ENCODE measurements at places on chromosomes 12 and 14.

- no peak for DNase-seq
These were observed 1.8 kb downstream of the EID3 start for GRCh38 chr12:104305349-104305748.

GRCh38 chr14:36747411-36748184 is 85.9 kb downstream of the PAX9 start:
- DNase-seq, result no peak

DNA sequence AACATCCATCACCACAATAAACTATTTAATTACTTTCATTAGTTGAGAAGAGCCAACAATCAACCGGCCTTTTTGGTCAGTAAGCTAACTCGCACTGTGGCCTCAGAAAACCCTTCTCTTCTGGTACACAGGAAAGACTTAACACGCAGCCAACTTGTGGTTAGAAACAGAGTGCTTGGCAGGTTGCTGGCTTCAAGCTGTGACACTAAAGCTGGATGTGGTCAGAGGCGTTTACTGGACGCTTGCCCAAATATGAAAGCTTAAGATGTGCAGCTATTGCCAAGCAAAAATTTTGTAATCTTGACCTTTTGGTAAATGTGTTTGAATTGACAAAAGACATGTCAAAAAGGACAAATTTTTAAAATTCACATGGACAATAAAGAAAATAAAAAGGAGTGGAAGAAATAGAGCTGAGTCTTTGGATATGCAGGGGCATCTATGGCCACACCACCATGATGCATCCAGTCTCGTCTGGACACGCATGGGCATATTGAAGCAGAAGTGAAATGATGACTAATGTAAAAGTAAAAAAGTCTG is 2.6 kb upstream of the KLRK1 start:
- DNase-seq, result no peak

- no peak for DNase-seq
These were observed 104.8 kb downstream of the MYF5 start for GRCh38 chr12:80821513-80822000.

- DNase-seq, result no peak
These were observed 144.0 kb upstream of the TMPO start for GRCh38 chr12:98371419-98371818.

DNA sequence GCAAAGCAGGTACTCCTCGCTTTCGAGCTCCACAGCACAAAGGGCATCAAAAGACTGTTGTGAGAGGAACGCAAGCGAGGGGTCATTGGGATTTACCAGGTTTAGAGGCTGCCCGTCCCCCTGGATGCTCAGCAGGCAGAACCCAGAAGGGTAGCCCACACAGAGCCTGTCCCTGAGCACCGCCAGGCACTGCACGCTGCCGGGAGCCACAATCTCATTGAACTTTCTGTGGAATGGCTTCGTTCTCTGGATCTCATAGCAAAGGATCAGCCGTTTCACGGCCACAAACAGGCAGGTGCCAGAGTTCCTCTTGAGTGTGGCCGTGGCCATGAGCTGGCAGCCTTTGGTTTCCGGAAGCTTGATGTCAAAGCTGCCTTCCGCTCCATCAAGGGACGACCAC is 21.5 kb downstream of the AMN start:
- DNase-seq, result no peak

DNA sequence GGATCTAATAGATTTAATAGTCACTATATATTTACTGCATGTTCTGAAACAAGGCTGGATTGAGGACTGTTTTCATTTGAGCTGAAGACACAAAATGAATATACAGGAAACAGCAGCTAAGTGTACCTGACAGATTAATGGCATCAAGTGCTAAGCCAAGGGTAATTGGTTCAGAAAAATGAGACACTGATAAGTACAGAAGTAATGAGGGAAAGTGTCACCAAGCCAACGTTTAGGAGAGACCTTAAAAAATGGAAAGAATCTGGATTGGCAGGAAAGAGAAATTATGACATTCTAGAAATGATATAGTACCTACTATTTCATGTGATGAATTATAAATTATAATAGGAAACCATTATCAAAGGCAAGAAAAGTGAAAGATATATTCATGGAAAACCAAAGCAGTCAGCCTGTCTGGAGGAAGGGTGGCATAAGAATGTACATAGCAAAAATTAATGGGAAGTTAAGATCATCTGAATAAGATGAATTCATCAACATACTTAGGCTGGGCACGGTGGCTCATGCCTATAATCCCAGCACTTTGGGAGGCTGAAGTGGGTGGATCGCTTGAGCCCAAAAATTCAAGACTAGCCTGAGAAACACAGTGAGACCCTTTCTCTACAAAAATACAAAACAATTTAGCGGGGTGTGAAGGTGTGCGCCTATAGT is 21.0 kb upstream of the DUSP16 start:
- no peak for DNase-seq

DNA sequence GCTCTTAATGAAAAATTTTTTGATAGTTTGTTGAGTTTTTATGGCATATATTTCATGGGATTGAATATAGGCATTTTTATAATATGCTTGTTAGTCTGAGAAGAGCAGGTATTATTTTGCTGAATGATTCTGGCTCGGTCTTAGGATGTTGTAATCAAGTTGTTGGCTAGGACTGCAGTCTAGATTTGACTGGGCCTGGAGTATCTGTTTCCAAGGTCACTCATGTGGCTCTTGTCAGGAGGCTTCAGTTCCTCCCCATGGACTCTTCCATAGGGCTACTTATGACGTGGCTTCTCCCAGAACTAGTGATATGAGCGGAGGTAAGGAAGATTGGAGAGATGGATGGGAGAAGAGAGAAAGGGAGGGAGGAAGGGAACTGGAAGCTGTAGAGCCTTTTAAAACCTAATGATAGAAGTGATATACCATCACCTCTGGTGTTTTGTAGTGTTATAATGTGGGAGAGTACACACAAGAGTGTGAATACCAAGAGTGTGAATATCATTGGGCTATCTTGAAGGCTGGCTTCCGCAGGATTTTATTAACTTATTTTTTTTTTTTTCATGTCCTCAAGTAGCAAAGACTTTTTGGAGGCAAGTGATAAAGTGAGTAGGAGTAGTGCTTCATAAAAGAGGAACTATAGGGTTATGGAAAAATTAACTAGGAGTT is 4.4 kb downstream of the MNAT1 start:
- no peak for DNase-seq

DNA sequence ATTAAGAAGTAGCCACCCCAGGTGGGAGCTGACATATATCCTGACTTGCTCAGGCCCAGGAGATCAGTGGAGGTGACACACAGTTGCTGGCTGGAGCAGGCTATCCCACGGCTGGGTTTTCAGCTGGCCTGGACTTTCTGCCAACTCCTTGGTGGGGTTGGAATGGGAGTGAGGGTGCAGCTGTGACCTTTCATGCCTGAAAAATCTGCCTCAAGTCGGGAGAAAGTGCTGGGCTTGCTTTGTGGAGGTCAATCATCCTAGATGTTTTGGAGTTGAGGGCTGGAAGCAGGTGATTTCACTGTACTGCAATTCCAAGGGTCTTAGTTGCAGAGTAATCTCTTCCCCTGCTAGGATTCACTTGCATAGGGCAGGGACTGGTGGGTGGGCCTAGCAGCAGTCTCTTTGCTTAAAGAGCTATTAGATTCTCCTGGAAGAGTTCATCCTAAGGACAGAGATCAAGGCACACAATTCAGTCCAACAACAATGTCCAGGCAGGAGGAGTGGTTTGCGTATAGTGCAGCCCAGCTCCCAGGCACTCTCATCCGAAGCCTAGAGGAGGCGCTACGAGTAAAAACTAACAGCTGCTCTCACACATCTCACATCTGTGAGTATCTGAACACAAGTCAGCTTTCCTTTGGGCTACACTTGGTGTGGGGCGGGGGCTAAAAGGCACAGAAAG is 98.1 kb downstream of the GAS2L3 start:
- DNase-seq, result no peak

DNA sequence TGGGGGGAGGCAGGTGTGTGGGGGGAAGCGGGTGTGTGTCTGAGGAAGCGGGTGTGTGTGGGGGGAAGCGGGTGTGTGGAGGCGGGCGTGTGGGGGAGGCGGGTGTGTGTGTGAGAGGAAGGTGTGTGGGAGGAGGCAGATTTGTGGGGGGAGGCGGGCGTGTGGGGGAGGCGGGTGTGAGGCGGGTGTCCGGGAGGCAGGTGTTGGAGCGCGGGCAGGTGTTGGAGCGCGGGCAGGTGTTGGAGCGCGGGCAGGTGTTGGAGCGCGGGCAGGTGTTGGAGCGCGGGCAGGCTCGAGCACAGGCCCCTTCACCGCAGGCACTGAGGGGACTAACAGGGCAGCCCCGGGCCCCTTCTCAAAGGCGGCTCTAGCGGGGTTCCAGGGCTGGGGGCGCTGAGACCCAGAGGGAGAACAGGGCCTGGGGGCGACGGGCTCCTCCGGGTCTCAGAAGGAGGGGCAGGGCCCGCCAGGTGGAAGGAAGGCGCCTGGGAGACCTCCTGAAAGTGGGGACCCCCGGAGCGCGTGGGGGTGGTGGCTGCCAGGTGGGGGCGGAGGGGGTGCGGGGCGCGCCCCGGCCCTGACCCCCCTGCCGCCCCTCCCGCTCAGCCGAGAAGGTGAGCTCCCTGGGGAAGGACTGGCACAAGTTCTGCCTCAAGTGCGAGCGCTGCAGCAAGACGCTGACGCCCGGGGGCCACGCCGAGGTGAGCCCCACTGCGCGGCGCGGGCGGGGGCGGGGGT is 3.2 kb downstream of the CRIP2 start:
- peak; percentile 42 for DNase-seq

DNA sequence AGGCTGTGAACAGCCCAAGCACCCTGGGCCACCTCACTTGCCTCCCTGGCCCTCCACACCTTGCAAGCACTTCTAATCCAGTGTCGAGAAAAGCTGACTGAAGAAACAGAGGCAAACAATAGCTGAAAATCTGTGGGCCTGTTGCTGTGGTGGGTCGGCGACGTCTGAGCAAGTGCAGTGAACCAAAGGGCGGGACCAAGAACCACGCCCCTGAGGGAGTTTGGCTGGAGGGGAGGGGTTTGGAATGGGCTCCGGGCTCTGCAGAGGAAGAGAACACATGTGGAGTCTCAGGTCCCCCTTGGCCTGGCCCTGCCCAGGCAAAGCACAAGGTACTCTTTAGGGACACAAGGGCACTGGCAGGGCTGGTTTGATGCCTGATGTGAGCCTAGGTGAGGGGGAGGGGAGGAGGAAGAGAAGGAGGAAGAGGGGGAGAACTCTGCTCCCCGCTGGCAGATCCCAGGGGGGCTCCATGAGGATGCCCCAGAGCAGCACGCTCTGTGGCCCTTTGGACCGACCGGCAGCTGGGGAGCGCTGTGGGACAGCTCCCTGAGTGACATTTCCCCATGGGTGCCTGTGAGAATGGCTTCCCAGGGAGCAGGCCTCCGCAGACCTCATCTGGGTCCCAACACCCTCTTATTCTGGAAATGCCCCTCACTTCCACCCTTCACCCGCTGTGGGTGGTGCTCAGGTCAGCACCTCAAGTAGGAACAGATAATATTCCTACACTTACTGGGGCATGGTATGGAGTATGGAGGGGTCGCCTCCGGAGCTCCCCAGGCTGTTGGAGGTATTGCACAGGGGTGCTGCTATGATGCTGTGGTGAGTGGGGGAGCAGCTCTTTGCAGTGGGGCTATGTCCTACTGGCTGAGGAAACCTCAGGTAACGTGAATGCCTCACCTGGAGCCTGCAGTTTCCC is 85.5 kb downstream of the CPSF2 start:
- no peak for DNase-seq

- no peak for DNase-seq
These were observed 202.6 kb downstream of the TMX1 start for GRCh38 chr14:51442513-51443175.

DNA sequence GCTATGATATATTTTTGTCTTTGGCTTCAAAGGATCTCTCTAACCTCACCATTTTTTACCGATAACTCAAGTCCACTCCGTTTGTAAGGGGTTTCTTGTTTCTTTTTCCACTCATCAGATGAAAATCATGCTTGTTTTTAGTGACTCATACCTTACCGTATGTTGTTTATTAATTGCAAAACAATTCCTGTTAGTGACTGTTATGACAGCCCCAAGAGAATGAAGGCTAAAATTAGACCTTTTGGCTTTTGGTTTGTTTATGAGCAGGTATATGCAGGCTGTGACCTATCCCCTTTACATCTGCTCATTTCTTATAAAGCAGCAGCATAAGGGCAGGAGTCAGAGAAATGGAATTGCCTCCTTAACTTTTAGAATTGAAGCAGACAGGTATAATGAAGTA is 319.8 kb downstream of the CEP128 start:
- no peak for DNase-seq

DNA sequence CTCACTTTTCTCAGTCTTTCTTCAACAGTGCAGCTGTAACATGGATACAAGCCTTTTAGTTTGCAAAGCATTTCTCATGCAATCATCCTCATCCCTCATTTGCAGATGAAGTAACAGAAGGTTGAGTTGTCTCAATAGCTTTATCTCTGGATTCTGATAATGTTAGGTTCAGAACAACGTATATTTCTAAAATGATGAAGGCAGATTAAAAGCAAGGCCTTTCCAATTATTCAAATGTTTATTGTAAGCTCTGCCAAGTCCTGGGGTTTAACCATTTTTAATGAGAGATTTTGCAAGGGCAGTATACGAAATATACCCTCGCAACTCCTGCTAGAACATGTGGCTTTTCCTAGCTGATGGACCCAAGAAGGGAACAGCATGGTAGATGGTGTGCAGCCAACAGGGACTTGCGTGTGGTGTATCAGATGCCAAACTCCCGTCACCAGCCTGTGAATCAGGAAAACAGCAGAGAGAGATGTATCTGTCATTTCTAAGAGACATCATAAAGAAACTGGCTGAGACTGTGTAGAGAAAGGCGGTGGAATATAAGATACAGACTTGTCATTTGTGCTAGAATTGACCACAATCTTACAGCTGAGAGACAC is 319.7 kb downstream of the MED13L start:
- DNase-seq, result no peak

DNA sequence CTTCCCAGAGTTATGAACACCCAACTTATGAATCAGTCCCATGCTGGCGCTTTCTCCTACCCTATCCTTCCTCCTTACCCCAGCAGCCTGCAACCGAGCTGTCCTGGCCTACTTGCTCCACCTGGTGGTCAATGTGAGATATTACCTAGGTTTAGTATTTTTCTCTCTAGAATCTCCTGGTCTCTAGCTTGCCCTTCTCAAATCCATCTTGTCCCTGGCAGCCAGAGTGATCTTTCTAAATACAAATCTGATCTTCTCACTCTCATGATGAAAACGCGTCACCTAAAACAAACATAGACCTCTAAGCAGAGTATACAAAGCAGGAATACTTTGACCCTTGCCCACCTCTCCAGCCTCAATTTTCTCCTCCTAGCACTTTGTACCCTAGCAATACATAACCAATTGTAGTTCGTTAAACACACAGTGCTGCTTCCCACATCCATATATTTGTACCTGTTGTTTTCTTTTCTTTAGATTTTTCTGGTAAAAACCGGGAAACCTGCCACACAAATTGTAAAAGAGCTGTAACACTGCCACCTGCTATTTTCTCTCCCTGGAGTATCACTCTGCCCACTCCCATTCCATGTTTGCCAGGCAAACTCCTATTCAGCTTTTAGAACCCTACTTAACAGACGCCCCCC is 20.0 kb upstream of the TCP11L2 start:
- peak; percentile 47 for DNase-seq

- no peak for DNase-seq
These were observed 18.7 kb downstream of the RERGL start for GRCh38 chr12:18071336-18071735.

DNA sequence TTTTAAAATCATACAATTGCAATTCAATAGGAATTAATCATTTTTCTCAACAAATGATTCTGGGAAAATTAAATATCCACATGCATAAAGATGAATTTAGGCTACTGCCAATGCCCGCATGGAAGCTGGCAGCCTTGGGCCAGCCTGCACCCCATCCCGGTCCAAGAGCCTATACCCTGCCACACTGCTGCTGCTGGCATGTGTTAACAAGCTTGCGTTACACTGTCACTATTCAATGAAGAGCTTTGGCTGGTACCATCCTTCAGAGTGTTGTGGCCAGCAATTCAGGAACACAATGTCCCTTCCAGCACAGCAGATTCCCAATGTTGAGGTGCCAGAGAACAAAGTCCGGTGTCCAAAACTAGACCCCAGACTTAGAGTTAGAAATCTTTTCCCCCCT is 13.6 kb upstream of the TAS2R14 start:
- no peak for DNase-seq

Data from activated CD8-positive, alpha-beta memory T cell treated with anti-CD3 and anti-CD28 coated beads, Interleukin-2, amount 50 U/mL, for 4 hours (primary cell).